ENCODE measurements at places on chromosomes 2 and 18. TPM values are rescaled to one million over a fixed set of nuclear protein-coding genes. Genes with fewer than 3 reads are reported as not detected.

- DNase-seq = no peak
These were observed 33.3 kb downstream of the CNGA3 start for GRCh38 chr2:98379311-98380202.

GRCh38 chr2:108974674-108975073 lies 14.3 kb downstream of the EDAR start:
- DNase-seq = no peak

GRCh38 chr2:120957905-120958304 lies 222.2 kb downstream of the GLI2 start:
- DNase-seq = no peak

Gene AOX1
- 8.7 TPM for total RNA-seq

DNA sequence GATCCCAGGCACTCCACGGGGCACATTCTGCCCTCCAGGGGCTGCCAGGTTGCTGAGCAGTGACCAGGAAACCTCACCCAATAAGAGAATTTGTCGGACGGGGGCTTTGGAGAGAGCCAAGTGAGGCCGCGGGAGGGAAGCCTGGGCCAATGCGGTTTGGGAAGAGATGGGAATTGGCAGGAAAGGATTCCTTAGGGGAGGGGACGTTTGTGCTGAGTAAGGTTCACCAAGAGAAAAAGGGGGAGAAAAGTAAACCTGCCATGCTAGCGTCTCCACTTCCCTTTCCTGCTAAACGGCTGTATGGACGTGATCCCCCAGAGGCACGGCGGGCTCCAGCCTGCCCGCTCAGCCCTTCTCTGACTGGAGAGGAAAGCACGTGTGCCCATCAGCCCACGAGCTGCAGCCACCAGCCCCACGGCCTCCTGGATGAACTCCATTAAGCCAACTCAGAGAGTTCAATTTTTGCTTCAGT lies 194.4 kb upstream of the ID2 start:
- no peak for DNase-seq

Gene DPYSL5
- 0.11 TPM for total RNA-seq

Gene CTAGE1
- total RNA-seq = not detected

- no peak for DNase-seq
These were observed 259.7 kb downstream of the MYCN start for GRCh38 chr2:16199882-16200553.

Gene CLEC4F
- total RNA-seq = 0.11 TPM

DNA sequence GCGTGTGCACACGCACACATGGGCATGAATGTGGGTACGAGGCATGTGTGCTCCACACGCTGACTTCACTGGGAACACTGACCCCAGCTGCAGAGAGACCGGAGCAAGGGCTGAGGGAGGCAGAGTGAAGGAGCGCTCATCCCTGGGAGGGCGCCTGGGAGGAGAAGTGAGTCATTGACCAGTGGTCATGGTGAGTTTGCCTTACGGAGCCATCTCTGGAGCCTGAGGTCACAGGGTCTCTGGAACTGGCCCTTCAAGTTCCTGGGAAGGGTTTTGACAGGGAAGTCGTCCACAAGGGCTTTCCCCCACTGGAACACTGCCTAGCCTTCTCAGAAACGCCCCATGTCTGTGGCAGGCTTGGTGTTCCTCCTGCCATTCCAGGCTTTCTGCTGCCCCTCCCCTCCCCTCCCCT lies 14.3 kb upstream of the TMEM185B start:
- DNase-seq = peak; percentile 20
